ENCODE measurements at places on chromosomes 6 and 20. TPM values are rescaled to one million over a fixed set of nuclear protein-coding genes. Genes with fewer than 3 reads are reported as not detected.

DNA sequence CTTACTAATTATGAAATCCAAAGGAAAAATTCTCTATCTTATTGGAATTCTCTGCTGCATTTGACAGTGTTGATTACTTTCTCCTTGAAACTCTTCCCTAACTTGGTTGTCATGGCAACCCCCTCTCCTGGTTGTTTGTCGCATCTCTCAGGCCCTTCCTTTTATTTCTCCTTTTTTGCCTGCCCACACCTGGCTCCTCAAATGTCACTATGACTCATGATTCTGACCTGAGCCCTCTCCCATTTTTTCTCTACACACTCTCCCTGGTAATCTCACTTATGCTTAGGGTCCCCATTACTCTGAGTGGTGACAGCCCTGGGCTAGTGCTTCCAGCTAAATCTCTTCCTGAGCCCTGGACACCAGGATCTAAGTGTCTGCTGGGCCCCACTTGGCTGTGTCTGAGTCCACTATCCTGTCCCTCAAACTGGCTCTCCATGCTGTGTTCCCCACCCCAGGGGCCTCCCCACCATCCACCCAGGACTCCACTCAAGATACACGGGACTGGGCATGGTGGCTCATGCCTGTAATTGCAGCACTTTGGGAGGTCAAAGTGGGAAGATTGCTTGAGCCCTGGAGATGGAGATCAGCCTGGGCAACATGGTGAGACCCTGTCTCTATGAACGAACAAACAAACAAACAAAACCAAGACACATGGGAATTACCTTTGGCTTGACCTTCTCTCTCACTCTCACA lies 16.5 kb upstream of the NNAT start:
- DNase-seq, result no peak

- DNase-seq, result no peak
Observed at GRCh38 chr20:35311409-35311808, 19.2 kb upstream of the FAM83C start.

GRCh38 chr6:135212935-135213334 lies 31.8 kb downstream of the MYB start:
- DNase-seq, result no peak

Gene LAMA2
- total RNA-seq, result 17.0 TPM

Gene TRIM31
- 0.17 TPM for total RNA-seq

Data from liver (tissue), 10 donors.